ENCODE measurements at places on chromosomes 7 and 10.

DNA sequence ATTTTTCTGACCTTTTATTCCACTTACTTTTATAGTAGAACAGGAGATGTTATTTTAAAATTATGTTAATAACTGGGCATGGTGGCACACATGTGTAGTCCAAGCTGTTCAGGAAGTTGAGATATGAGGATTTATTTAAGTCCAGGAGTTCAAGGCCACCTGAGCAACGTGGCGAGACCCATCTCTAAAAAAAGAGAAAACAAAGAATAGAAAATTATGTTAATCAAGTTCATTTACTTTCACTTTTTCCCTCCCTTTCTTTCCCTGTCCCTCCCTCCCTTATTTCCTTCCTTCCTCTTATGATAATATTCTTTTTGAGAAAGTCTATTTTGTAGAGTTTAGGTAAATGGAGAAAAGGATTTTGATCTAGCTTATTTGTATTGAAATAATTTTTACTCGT, 48.9 kb upstream of the HELLS start:
- no peak for DNase-seq

- DNase-seq = no peak
Observed at GRCh38 chr7:4015996-4016395, 666.1 kb upstream of the FOXK1 start.

GRCh38 chr7:26898891-26899290, 34.5 kb upstream of the SKAP2 start:
- DNase-seq = no peak

- no peak for DNase-seq
Observed at GRCh38 chr10:7385114-7385513, 25.7 kb downstream of the SFMBT2 start.

DNA sequence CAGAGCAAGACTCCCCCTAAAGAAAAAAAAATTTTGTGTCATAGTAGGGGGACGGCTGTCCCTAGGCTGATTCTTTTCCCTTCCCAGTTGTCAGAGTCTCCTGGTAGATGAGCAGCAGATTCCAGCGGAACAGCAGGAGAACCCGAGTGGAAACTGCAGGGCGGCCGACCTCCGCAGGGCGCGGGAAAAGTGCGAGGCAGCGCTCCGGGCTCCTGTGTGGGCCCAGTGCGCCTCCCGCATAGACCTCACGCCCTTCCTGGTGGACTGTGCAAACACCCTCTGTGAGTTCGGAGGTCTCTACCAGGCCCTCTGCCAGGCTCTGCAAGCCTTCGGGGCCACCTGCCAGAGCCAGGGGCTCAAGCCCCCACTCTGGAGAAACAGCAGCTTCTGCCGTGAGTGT, 46.0 kb downstream of the ZAN start:
- DNase-seq = no peak

- DNase-seq = no peak
Observed at GRCh38 chr7:111339006-111339405, 223.3 kb downstream of the IMMP2L start.

GRCh38 chr7:84372155-84372621, 177.6 kb upstream of the SEMA3A start:
- DNase-seq = no peak

DNA sequence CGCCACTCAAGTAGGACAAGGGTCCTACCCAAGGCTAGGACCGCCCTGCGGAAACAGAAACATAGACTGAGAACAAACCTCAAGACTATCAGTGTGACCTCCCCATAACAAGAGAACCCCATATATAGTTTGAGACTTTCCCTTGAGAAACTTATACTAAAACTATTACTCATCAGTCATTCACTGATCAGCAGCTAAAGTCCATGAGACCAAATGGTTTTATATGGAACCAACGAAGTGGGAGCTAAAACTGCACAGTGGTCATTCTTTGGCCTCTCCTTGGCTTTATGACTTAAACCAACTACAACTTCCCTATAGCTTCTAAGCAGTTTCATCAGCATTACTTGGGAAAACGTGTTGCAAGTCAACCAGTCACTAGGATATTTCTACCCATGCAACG, 13.7 kb upstream of the ZSCAN21 start:
- no peak for DNase-seq

- no peak for DNase-seq
Observed at GRCh38 chr7:20513897-20514296, 101.6 kb upstream of the ABCB5 start.

- DNase-seq = no peak
Observed at GRCh38 chr10:13803566-13804554, 217.1 kb downstream of the PRPF18 start.

GRCh38 chr7:146503844-146504243, 387.2 kb downstream of the CNTNAP2 start:
- DNase-seq = no peak

DNA sequence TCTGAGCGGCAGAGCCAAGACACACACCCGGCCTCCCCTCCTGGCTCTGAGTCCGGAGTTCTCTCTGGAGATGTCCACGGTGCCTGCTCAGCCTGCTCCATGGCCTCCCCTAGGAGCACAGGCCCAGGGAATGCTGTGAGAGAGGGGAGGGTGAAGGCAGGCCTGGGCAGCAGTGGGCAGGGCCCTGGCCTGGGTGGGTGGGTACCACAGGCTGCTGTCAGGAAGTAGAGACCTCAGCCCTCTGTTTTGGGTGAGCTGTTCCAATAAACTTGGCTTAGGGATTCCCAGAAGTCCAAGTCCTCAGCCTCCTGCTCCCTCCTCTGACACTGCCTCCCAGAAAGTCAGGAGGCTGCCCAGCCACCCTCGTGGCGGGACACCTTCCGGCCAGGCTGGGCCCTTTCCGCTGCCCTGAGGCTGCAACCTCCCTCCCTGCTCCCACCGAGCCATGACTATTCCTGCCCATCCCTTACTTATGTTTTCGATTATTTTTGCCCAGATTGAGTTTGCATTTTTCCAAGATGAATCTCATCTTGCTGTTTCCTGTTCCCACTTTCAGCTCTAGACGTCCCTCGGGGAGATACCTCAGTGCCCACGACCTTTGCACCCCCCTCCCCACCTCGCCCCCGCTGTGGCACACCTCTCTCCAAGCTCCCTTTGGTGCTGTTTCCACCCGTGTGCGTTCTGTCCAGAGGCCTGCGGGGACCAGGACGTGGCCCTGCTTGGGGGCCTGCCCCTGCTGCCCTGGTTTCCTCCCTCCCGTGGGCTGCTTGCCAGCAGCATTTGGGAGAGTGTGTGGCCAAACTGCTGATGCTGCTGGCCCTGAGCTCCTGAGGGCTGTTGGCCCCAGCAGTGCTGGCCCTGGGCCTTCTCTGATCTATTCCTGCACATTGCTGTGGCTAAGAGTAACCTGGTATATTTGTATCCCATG, 5.8 kb upstream of the POLM start:
- no peak for DNase-seq

DNA sequence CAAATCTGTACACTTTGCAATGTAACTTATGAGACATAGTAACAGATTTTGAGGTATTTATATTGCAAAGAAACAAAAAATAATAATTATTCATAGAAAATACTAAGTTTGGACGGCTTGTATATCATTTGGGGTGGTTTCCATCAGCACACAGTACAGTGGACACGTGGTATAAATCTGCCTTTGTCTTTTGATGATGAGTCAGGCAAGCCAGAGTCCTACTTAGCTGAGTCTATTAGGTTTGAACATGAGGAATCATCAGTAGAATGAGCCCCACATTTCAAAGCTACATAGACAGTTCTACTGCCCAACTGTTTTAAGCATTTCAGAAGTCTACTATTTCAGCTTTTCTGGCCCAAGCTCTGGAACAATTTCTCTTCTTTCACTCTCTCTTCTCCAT, 803.2 kb downstream of the PHTF2 start:
- DNase-seq = no peak

DNA sequence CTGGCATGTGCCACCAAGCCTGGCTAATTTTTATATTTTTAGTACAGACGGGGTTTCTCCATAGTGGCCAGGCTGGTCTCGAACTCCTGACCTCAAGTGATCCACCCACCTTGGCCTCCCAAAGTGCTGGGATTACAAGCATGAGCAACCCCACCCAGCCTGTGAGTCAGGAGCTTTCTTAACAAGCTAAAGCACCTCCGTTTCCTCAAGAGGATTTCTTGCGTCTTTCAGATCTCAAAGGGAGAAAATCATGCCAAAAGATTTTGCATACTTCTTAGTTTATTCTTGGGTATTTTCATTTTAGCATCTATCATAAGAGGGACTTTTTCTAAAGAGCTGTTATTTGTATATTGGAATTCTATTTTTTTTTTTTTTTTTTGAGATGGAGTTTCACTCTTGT, 47.9 kb upstream of the FOXK1 start:
- no peak for DNase-seq

GRCh38 chr7:40437498-40437897, 302.7 kb downstream of the SUGCT start:
- DNase-seq = no peak

GRCh38 chr10:100688201-100688600, 57.2 kb upstream of the PAX2 start:
- DNase-seq = no peak

DNA sequence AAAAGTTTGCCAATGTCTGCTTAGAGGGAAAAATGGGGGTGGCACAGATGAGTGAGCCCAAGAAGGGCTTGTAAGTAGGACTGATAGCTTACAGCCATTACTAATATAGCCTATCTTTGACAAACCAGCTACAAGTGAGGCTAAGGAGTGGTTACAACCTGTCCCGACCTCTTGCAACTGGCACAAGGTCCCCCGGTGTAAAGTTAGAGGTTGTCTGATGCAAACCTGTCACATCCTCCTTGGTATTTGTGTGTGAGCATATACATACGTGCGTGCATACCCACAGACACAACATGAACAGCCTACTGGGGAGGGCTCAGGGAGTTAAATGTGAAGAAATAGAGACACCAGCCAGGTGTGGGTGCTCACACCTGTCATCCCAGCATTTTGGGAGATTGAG, 14.6 kb downstream of the ADAP1 start:
- DNase-seq = no peak

GRCh38 chr10:98425511-98426352, 10.8 kb upstream of the PYROXD2 start:
- no peak for DNase-seq

DNA sequence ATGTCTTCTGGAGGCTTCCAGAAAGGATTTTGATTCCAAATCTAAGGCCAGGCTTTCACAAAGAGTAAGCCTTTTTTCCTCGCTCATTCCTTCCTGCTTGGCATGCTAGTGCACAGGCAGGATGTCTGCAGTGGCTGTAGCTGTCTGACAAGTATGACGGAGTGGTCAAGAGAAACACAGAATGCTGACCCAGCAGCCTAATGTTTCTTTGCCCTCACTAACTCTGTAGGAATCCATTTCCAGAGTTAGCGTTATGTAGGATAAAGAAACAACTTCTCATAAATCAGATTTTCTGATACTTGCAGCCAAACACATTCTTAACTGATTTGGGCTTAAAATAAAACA, 190.8 kb upstream of the AGK start:
- no peak for DNase-seq

GRCh38 chr10:118564652-118565051, 30.8 kb downstream of the PRLHR start:
- no peak for DNase-seq

- DNase-seq = no peak
Observed at GRCh38 chr7:137078781-137079180, 210.3 kb downstream of the CHRM2 start.

- no peak for DNase-seq
Observed at GRCh38 chr7:80609751-80610150, 28.7 kb upstream of the CD36 start.

DNA sequence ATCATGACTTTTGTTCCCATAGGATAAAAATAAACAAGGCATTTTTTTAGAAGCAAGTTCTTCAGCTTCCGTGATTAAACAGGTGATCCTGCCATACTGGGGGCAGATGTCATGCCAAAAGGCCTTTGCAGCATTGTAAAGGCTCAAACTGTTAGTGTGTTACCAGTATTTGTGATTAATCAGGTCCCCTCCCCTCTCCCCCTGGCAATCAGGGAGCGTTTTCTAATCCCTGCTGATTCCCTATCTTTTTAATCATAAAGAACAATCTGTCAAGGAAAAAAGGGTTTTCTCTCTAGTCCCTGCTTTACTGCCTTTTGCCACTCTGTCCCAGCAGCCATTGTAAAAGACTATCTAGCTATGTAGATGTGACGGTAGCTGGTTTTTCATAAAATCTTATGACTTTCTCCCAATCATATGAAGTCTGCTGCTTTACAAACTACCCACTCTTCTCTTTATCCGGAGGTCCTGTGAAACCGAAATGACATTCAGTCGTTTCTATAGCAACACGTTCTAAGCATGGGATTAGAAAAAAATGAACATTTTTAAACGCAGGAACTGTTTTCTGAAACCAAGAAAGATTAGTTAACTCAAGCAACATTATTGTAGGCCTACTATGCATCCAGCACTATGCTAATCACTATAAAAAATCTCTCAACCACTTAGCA, 210.9 kb downstream of the RNLS start:
- DNase-seq = no peak

GRCh38 chr7:117171106-117171505, 151.8 kb downstream of the WNT2 start:
- no peak for DNase-seq

DNA sequence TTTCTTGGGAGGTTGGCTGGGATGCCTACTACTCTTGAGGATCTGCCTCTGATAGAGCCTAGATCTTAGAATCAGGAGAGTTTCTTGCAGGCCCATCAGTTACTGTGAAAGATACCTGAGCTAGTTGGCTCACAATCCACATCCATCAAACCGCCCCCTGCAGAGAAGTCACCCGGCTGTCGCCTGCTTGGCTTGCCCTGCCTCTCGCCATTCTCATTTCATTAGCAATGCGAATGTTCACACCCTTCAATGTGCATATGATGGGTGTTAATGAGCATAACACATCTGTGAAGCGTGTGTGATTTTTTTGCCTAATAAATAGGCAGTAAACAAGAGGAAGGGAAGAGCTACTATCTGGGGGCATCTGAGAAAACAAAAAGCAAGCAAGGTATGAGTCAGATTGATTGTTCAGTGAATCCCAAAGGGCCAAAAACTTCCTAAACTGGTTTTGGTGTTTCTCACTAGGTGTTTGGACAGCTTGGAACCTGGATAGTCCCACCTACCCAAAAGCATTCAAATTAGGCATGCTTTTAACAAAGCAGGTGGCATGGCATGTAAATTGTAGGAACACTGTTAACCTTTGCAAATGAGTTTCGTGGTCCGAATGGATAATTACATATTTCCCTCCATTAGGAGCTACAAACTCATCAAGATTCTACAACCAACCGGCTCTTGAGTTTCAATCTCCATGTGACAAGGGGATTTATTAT, 272.3 kb upstream of the C7orf33 start:
- no peak for DNase-seq

DNA sequence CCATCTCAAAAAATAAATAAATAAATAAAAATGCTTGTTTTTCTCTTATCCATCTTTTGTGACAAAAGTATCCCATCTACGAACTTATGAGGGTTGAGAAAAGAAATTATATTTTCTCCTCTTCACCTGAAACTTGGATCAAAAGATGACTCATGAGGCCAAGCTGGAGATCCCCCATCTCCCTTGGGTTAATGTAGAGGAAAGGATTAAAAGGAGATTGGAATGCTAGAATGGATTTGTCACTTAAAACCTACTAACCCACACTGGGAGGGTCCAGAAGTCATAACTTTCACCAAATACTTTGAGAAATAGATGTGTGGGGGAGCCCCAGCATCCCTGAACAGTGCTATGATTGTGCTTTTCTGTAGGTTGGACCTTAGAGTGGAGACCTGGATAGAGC, 46.3 kb upstream of the PIK3CG start:
- no peak for DNase-seq
